ENCODE measurements at places on chromosomes 7 and 10.
A peak's percentile ranks its signal among the peaks of the same experiment; 100 is the strongest.

DNA sequence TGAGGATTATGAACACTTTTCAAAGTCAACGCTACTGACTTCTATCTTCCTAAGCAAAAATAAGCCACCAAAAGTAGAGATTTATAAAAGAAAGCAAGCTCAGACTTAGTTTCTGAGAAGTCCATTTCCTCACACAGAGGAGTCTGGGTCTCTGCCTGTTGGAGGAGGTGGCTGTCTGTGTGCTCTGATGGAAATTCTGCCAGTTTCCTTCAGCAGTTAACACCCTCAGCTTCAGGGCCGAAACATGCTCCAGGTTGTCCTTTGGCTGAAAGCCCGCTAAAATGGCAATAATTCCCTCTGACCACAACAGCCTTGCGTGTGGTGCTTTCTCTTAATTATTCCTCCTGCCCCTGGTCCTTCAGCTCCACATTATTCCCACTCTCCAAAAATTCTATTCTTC is 127.8 kb upstream of the LAMB4 start:
- no peak for DNase-seq

DNA sequence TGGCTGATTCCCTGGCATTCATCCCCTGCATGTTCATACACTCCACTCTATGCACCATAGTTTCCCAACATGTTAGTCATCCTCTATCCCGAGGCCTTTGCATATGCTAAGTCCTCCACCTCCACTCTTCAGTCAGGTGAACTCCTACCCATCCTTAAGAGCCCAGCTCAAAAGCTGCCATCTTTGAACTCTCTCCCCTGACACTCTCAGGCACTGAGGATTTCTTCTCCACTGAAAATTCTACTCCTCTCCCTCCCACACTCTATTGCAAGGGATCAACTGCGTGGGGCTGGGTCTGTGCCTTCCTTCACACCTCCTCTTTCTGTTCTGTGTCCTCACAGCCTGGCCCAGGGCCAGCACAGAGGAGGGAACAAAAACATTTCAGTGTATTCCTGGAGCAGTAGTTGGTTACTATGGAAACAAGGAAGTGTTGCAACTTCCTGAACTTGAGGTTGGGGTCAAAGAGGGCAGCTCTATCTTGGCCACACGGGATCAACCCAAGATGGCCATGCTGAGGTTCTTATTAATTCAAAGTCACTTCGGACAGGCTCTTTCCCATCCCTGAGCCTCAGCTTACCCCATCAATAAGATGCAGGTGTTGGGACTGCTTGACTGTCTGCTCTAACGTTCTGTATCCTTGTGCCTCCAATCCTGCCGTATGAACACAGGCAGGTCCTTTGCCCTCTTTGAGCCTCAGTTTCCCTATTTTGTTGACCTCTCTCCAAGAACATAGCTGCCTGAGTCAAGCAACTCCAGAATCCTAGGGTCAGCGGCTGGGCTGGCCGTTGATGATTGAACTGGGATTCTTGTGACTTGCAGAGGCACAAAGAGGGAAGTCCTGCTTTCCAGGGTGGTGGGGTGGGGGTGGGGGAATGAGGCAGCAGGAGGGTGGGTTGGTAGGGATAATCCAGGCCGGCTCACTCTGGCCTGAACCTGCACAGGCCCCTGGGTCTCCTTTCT is 15.5 kb downstream of the ZMIZ1 start:
- DNase-seq: peak; percentile 59

DNA sequence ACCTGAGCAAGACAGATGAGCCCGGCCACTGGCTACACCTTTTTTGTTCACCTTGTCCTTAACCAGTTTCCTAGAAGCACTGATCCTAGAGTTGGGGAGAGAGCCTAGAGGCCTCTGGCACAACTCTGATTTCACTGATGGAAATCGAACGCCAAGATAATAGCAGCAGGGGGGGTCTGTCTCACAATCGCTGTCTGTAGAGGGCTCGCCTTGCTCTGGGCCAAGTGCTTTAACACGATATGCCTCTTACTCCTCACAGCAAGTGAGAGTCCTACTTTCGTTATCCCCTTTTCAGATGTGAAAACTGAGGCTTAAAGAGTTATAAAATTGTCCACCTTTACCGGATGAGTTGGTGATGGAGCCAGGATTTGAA is 472 bp downstream of the RASSF4 start:
- no peak for DNase-seq

- DNase-seq: no peak
These were observed 26.9 kb downstream of the BLVRA start for GRCh38 chr7:43785420-43785819.

DNA sequence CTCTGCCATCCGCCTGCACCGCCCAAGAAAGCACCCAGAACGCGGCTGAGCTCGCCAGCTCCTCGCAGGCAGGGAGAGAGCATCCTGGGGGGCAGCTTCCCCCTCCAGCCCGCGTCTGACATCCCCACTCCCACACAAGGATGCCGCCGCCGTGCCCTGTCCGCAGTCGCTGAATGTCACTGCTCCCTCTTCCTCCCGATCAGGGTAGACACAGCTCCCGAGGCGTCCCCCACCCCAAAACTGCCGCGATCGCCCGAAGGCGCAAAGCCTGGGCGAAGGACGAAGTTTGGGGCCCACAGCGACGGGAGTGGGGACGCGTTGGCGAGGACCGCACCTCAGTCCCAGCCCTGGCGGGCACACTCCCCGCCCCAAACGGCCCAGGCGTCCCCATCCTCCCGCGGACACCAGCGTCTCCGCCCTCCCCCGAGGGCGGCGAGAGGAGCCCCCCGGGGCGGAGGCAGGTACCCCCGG is 1.5 kb upstream of the KAT6B start:
- DNase-seq: peak; percentile 66

DNA sequence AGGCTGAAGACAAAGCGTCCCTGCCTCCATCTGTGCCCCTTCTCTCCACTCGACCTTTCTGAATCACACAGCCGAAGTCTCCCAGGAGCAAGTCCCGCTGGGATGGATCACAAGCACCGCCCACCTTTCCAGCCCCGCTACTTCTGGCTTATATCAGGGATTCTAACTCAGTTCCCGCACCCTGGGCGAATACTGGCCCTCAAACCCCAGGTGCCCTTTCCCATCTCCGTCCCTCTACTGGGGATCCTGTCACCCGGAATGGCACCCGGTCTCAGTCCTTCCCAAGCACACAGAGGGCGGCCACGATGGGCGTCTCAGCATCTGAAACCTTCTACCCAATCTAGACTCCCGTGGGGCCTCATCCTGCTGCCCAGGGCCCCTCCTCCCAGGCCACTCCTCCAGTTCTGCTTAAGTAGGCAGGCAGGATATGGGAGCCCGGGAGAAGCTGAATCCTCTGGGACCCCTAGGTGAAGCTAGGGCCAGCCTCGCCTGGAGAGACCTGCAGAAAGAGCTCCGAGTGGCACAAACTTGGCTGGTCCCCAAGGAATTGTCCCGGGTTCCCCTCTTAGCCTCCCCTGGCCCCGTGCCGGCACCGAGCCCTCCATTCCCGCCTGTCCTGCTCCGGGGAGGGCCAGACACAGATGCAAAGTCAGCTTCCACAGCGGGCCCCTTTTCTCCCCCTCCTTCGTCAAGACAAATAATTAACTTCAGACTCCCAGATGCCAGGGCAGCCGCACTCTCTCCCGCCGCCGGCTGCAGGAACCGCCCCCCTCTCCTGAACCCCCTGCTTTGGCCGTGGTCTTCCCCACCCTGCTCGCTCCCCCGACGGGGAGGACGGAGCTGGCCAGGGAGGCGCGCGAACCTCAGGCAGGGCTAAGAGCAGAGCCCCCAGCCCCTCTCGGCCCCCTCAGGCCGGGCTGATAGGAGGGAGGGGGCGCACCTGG is 612 bp downstream of the KCP start:
- DNase-seq: peak; percentile 70

GRCh38 chr7:105691082-105691679 is 109.9 kb upstream of the EFCAB10 start:
- DNase-seq: no peak

GRCh38 chr7:157704365-157704764 is 367.6 kb downstream of the DNAJB6 start:
- DNase-seq: no peak

DNA sequence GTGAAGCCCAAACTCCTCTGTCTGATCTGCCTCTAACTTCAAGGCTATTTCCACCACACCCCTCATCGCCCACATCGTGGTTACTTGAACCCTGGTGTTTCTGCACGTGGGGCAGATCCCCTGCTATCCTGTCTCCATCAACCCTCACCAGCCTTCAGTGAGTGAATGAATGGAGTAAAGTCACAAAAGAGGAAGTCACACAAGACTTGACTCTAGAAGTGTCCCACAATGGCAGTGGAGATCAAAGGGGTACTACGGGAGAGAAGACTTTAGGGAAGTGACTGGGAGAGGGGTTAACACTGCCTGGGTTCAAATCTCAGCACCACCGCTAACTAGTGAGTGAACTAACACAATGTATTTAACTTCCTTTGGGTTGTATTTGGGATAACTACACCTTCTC is 85.9 kb downstream of the COBL start:
- no peak for DNase-seq

- no peak for DNase-seq
These were observed 2.2 kb downstream of the TRIM56 start for GRCh38 chr7:101087334-101088068.

GRCh38 chr10:50625649-50626132 is 1.9 kb upstream of the SGMS1 start:
- peak; percentile 22 for DNase-seq

DNA sequence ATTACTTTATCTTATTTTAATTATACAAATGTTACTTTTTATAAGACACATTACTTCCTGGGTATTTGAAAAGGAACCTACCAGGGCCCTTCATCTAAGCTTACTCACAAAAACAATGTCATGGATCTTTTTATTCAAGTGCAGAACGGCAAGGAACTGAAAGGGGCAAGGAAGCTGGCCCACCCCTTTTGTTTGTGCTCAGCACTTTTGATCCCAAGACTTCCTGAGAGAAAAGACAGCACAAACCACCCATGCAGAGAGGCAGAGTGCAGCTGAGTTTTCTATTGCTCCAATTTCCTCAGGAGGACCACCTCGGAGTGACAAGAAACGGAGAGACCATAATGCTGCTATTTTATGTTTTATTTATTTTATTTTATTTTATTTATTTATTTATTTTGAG is 232.0 kb upstream of the NRP1 start:
- DNase-seq: peak; percentile 17

- no peak for DNase-seq
These were observed 2.2 kb upstream of the VSTM4 start for GRCh38 chr10:49117376-49118070.

DNA sequence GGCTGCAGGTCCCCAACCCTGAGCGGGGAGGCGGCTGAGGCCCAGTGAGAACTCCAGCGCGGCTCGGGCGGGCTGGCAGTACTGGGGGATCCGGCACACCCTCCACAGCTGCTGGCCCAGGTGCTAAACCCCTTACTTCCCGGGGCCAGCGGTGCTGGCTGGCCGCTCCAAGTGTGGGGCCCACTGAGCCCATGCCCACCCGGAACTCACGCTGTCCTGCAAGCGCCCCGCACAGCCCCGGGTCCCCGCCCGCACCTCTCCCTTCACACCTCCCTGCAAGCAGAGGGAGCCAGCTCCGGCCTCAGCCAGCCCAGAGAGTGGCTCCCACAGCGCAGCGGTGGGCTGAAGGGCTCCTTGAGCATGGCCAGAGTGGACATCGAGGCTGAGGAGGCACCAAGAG is 25.0 kb downstream of the RNF133 start:
- DNase-seq: no peak

DNA sequence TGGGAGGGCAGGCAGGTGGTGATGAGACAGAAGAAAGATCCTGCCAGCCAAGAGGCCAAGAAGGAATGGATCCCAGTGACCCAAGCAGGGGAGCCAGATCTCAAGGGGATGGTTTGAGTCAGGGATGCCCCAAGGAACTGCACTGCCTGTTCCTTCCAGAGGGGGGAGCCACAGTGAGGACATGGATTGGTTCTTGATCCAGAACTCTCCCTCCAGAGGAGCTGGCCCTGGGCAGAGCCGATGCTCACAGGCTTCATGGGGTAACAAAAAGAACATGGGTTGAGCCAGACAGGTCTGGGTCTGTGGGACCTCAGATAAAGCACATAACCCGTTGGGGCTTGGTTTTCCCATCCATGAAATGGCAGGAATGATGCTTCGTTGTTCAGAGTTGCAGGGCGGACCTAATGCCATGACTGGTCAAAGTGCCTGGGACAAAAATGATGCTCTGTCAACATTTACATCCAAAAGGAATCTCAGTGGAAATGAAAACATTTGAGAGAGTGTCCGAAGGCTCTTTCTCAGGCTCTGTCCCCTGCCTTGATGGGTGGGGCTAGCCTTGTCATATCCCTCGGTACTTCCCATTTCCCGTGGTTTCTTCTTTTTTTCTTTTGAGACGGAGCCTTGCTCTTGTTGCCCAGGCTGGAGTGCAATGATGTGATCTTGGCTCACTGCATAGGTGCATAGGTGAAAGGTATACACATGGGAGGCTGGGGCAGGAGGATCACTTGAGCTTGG is 4.7 kb upstream of the DENND2A start:
- DNase-seq: peak; percentile 54

DNA sequence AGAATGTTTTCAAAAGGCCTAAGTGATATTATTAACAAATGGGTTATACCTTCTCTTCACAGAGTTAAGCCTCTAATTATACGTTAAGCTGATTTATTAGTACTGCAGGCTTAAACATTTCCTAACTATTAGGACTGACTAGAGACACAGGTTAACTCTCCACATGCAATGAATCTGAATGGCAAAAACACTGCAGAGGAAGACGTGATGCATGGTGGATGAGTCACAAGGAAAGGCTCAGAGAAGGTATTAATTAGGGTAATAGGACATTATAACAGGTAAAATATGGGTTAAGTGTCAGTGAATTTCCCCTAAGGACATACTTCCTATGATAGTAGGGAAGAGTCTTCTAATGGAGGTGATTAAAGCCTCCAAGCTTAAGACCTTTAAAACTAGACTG is 24.7 kb upstream of the SEM1 start:
- DNase-seq: no peak

DNA sequence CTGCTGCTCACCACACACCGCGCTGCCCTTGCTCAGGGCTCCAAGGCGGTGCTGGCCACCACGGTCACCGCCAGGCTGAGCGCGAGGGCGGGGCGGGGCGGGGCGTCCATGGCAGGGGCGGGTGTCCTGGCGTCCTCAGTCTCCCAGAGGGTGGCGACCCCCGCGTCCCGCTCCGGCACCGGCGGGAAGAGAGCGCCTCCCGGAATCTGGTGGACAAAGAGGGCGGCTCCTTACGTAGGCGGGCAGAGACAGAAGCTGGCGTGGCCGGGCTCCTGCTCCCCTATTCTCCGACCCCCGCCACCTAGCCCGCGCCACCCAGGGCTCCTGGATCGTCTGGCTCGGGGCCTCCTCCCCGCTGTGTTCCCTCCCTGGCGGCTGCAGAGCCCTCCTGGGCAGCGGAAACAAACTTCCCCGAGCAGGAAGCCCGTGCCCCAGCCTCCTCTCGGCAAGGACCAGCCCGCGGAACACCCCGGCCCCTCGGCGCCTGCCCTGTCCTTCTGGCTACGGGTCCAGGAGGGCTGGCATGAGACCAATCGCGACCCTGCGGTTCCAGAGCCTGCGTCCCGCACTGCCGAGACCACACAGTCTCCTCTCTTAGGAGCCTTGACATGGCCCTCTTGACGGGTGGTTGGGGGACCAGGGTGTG is 133.8 kb upstream of the ZNF92 start:
- peak; percentile 98 for DNase-seq

- no peak for DNase-seq
These were observed 25.7 kb downstream of the COG5 start for GRCh38 chr7:107538001-107538400.

All from SK-N-SH (cell line).